ENCODE measurements at places on chromosomes 1 and 21. TPM values are rescaled to one million over a fixed set of nuclear protein-coding genes. Genes with fewer than 3 reads are reported as not detected.
A peak's percentile ranks its signal among the peaks of the same experiment; 100 is the strongest.

RNU1-4 gene
- 2,051 TPM for total RNA-seq

CELA3A gene
- total RNA-seq = not detected

PROK1 gene
- not detected for total RNA-seq

FCRL6 gene
- not detected for total RNA-seq

DNA sequence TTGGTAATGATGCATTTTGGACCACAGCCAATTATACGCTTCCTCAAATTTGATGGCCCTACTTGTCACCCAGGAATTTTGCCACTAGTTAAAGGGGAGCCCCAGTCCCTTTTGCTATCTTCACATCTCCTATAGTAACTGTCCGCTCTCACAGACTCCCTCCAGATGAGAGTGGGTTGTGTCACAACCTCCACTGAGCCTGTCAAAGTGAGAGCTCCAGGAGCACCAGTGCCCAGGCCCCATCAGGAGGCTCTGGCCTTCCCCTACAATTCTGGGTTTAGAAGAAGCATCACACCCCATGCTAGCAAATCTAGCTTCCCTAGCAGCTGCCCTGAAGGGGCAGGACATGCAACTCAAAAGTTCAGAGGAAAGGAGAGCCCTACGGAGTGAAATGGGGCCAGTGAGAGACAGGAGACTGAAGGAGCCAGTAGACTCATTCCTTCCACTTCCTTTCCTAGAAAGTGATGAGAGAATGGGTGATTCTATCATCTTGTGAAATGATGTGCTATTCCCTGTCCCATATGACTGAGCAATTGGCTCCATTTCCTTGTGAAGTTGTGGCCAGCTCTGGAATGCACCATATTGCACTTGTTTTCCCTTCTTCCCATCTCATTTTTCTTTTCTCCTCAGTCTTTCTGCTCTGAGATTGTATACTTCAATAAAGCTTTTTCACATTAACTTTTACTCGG lies 541.3 kb downstream of the DPYD start:
- no peaks in the 10 kb centered on the region for H3K4me1 ChIP-seq
- no peaks in the 10 kb centered on the region for H3K36me3 ChIP-seq
- H3K27me3 ChIP-seq = no peaks in the 10 kb centered on the region
- no peak for DNase-seq

GRCh38 chr1:227058321-227058751 lies 118.2 kb downstream of the COQ8A start:
- DNase-seq = no peak
- peaks cover 14% of the 10 kb centered on the region for H3K36me3 ChIP-seq
- H3K27me3 ChIP-seq = no peaks in the 10 kb centered on the region
- H3K4me3 ChIP-seq = no peak overlapping the region

GRCh38 chr1:61950418-61950817 lies 208.1 kb downstream of the PATJ start:
- H3K27me3 ChIP-seq = no peaks in the 10 kb centered on the region
- DNase-seq = no peak
- H3K4me1 ChIP-seq = no peaks in the 10 kb centered on the region
- no peaks in the 10 kb centered on the region for H3K36me3 ChIP-seq
- H3K27ac ChIP-seq = peak overlapping the region; percentile 24

DNA sequence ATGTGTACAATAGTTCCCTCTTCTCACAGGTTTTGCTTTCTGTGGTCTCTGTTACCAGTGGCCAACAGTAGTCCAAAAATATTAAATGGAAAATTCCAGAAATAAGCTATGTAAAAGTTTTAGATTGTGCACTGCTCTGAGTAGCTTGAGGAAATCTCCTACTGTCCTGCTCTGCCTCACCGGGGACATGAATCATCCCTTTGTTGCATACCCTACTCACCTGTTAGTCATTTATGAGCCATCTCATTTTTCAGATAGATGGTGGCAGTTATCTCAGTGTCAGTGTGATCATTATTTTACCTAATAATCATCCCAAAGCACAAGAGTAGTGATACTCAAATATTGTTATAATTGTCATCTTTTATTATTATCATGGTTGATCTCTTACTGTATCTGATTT lies 688.1 kb downstream of the PLA2G4A start:
- H3K4me1 ChIP-seq = peaks cover 5% of the 10 kb centered on the region
- H3K36me3 ChIP-seq = no peaks in the 10 kb centered on the region
- H3K4me3 ChIP-seq = no peak overlapping the region
- H3K27ac ChIP-seq = no peak overlapping the region
- DNase-seq = no peak

DNA sequence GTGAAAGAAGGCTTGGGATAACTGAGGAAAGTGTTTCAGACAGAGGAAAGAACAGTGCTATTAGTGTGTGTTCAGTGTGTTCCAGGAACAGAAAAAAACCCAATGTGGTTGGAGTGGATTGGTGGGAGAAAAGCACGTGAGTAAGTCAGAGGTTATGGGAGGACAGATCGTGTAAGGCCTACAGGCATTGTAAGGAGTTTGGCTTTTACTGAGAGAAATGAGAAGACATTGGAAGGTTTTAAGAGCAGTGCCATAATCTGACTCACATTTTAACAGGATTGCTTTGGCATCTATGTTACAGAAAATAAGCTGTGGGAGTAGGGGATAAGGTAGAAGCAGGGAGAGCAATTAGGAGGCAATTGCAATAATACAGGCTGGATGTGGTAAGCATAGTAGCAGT lies 4.8 kb downstream of the ARPC5 start:
- no peak overlapping the region for H3K27ac ChIP-seq
- no peak for DNase-seq
- peaks cover 19% of the 10 kb centered on the region for H3K36me3 ChIP-seq
- H3K4me3 ChIP-seq = no peak overlapping the region
- H3K4me1 ChIP-seq = no peaks in the 10 kb centered on the region

- H3K4me3 ChIP-seq = no peak overlapping the region
- no peak overlapping the region for H3K27ac ChIP-seq
- no peaks in the 10 kb centered on the region for H3K27me3 ChIP-seq
- H3K36me3 ChIP-seq = no peaks in the 10 kb centered on the region
- DNase-seq = no peak
Observed at GRCh38 chr1:44624268-44624901, 49.9 kb downstream of the TMEM53 start.

DNA sequence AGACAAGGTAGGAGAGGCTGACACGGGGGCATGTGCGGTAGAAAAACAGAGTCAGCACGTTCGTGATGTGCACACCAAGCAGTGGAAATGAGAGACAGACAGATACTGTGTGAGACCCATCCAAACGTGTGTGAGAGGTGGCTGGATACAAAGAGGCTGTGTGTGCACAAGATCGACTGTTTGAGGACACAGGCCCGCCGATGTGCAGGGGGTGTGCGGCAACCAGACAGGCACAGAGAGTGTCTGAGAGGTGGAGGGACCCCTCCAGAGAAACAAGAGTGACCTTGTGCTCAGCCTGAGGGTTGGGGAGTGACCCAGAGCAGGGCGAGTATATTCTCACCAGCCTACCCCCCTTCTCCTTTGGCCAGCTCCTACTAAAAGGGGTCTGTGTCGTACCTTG lies 97.8 kb upstream of the IPO9 start:
- H3K27me3 ChIP-seq = no peaks in the 10 kb centered on the region
- H3K4me1 ChIP-seq = peaks cover 6% of the 10 kb centered on the region
- no peaks in the 10 kb centered on the region for H3K36me3 ChIP-seq
- DNase-seq = no peak

- peaks cover 2% of the 10 kb centered on the region for H3K36me3 ChIP-seq
- H3K4me1 ChIP-seq = peaks cover 5% of the 10 kb centered on the region
- DNase-seq = no peak
- no peak overlapping the region for H3K4me3 ChIP-seq
- no peak overlapping the region for H3K27ac ChIP-seq
Observed at GRCh38 chr1:117661027-117661426, 55.2 kb downstream of the TENT5C start.

DNA sequence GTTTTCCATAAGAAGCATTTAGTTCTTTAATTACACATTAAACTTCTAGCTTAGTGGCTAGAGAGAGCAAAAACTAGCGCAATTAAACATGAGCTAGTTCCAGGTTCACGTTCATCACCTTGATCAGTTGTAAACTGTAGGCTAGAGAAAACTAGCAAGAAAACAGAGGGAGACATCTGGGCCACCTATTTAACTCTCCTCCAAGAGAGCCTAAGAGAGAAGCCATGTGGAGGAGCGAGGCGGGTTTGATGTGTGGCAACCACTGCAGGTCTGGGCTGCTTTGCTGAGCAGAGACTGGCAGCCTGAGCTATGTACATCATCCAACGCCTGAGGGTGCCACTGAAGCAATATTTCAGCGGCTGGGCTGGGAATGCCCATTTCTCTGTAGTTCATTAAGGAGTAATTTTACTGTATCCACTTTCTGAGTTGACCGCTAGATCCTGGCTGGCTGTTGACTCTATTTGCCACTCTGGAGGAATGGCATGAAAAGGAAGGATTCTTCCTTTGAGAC lies 252.9 kb downstream of the DYRK1A start:
- no peaks in the 10 kb centered on the region for H3K27me3 ChIP-seq
- no peak for DNase-seq

GRCh38 chr1:39835110-39835509 lies 46.4 kb upstream of the BMP8B start:
- H3K36me3 ChIP-seq = peaks cover 20% of the 10 kb centered on the region
- no peak for DNase-seq
- H3K4me3 ChIP-seq = no peak overlapping the region
- no peaks in the 10 kb centered on the region for H3K4me1 ChIP-seq
- H3K27me3 ChIP-seq = no peaks in the 10 kb centered on the region

GRCh38 chr1:65495137-65495536 lies 74.7 kb downstream of the LEPR start:
- no peaks in the 10 kb centered on the region for H3K4me1 ChIP-seq
- H3K27me3 ChIP-seq = no peaks in the 10 kb centered on the region
- no peak overlapping the region for H3K27ac ChIP-seq
- DNase-seq = no peak
- H3K36me3 ChIP-seq = no peaks in the 10 kb centered on the region

GRCh38 chr1:115757326-115757725 lies 11.2 kb downstream of the CASQ2 start:
- no peak overlapping the region for H3K27ac ChIP-seq
- DNase-seq = no peak
- no peaks in the 10 kb centered on the region for H3K4me1 ChIP-seq

DNA sequence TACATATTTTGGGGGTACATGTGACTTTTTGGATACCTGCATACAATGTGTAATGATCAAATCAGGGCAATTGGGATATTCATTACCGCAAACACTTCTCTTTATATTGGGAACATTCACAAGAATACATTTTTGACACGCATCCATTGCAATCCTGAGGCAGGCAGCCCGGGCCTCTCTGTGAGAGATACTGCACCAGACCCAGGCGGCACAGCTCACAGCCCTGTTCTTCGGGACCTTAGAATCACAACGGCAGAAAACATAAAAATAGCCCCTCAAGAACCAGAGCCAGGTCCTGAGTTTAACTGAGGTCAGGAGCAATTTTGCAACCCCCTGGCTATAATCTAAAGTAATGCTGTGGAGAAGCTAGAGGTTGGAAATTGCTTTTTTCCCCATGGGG lies 90.8 kb upstream of the PGBD5 start:
- H3K4me3 ChIP-seq = no peak overlapping the region
- H3K4me1 ChIP-seq = peaks cover 9% of the 10 kb centered on the region
- DNase-seq = no peak
- no peaks in the 10 kb centered on the region for H3K36me3 ChIP-seq
- no peaks in the 10 kb centered on the region for H3K27me3 ChIP-seq

- no peak overlapping the region for H3K27ac ChIP-seq
- DNase-seq = no peak
- no peaks in the 10 kb centered on the region for H3K4me1 ChIP-seq
- H3K36me3 ChIP-seq = no peaks in the 10 kb centered on the region
Observed at GRCh38 chr1:178867670-178868069, 3.2 kb downstream of the ANGPTL1 start.

DNA sequence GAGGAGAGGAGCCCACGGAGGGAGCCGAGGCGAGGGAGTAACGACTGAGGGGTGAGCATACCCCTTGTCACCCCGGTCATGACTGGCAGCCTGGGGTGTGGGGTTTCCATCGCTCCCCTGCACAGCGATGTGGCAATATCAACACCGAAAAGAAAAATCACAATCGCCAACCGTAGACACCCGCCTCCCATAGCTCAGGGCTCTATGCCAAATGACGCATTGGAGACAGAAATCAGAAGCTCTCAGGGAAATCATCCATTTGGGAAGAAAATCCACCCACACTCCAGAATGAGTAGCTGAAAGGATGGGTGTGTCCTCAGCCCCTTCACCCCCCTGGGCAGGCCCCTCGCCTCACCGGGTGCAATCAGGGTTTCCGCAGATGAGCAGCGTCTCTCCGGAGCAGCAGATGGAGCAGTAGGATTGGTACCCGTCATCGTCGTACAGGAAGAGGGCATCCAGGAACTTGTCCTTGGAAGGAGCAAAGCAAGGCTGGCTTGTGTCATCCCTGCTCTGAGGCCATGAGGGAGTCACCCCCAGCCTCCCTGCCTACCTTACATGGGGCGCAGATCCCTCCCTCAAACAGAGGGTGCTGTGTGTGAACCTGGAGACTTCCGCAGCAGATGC lies 2.5 kb downstream of the DNMT3L start:
- no peak overlapping the region for H3K27ac ChIP-seq
- DNase-seq = no peak
- H3K27me3 ChIP-seq = no peaks in the 10 kb centered on the region
- H3K36me3 ChIP-seq = no peaks in the 10 kb centered on the region
- no peaks in the 10 kb centered on the region for H3K4me1 ChIP-seq

- no peaks in the 10 kb centered on the region for H3K27me3 ChIP-seq
- H3K4me1 ChIP-seq = peaks cover 2% of the 10 kb centered on the region
- peaks cover 16% of the 10 kb centered on the region for H3K36me3 ChIP-seq
- H3K4me3 ChIP-seq = no peak within 1 kb of the TSS
- H3K27ac ChIP-seq = no peak within 1 kb of the TSS
- peak; percentile 61 for DNase-seq
Observed at GRCh38 chr1:156247460-156248322, at the start of gene PAQR6. TSS of gene PAQR6 (minus strand) at chr1:156248056. CDS start at chr1:156246731, 1,325 bp downstream.

DNA sequence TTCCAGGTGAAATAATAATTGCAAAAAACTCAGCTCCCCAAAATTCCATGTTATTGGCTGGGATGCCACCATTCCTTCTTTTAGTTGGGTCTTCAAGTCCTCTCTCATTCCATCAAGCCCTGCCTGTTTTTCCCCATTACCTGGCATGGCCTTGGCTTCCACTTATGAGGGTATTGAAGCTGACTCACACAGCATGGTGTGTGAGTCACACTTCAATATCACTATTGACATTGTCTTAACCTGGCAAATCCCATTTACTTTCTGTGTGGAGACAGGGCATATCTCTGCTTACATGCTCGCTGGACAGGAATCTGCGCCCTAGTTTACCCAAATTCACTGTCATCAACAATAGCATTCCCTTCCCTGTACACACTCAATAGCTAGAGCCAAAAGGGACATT lies 1806.8 kb downstream of the BRINP3 start:
- no peaks in the 10 kb centered on the region for H3K27me3 ChIP-seq
- no peak for DNase-seq
- peaks cover 10% of the 10 kb centered on the region for H3K36me3 ChIP-seq
- H3K27ac ChIP-seq = no peak overlapping the region
- H3K4me1 ChIP-seq = peaks cover 8% of the 10 kb centered on the region
